ENCODE measurements at places on chromosomes 11 and 22. TPM values are rescaled to one million over a fixed set of nuclear protein-coding genes. Genes with fewer than 3 reads are reported as not detected.

DNA sequence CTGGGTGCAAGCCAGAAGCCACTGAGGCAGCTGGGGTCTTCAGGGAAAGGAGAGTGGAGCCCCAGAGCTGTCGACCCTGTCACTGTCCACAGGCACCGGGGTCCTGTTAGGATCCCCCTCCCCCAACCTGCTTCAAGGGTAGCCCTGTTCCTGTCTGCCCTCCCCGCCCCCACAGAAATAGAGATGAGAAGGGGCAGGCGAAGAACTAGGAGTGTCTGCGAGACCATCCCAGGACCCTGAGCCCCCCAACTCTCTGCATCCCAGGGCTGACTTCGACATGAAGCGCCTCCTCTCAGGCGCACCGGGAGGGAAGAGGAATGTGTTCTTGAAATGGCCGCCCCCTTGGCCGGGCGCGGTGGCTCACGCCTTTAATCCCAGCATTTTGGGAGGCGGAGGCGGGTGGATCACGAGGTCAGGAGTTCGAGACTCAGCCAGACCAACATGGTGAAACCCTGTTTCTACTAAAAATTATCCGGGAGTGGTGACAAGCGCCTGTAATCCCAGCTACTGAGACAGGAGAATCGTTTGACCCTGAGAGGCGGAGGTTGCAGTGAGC, 607 bp upstream of the ZNF70 start:
- no peak for DNase-seq

DNA sequence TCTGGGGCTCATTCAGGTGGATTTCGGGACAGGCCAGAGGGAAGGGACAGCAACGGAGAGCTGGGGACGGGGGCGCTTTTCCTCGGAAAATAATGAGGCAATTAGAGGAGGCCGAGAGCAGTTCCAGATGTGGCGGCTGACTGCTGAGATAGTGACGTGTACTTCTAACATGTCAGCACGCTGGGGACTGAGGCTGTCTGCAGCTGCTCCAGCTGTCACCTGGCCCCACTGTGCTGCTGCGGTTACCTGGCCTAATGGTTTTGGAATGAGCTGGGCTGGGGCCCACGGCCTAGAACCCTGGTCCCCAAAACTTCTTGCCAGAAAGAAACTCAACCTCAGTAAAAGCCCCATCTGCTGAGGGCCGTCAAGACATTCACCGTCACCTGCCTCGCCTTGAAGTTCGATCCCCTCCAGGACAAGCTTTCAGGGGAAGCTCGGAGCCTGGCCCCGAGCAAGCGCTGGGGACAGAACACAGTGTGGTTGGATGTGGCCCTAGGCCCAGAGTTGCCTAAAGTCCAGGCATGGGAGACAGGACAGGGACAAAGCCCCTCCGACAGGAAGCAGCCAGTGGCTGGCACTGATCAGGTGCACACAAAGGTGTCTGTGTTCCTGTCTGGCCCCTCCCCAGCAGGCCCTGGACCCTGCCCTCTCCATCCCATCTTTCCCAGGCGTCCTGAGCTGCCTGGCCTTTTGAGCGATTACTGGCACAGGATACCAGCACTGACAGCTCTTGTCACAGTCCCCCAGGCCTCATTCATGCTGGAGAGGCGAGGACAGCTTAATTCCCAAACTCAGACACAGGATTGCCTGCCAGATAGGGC, 22.1 kb downstream of the RPUSD4 start:
- no peak for DNase-seq

- no peak for DNase-seq
These were observed 12.2 kb downstream of the ANKRD42 start for GRCh38 chr11:83205608-83206185.

DNA sequence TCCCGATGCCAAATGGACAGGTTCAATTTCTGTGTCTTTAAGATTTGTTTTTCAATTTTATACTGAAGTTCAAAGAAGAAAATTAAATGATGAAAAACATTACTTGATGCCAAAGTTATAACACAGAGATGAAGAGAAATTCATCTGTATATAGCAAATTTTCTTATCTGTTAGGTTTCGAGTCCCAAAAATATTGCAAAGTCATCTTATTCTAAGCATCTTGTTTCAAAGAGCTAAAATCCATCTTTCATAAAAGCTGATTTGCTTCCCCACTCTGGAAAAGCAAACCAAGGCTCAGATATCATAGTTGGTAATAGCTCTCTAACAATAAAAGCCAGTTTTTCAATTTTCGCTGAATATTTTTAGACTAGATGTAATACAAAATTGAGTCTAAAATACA, 19.0 kb upstream of the CCDC89 start:
- DNase-seq, result no peak

DNA sequence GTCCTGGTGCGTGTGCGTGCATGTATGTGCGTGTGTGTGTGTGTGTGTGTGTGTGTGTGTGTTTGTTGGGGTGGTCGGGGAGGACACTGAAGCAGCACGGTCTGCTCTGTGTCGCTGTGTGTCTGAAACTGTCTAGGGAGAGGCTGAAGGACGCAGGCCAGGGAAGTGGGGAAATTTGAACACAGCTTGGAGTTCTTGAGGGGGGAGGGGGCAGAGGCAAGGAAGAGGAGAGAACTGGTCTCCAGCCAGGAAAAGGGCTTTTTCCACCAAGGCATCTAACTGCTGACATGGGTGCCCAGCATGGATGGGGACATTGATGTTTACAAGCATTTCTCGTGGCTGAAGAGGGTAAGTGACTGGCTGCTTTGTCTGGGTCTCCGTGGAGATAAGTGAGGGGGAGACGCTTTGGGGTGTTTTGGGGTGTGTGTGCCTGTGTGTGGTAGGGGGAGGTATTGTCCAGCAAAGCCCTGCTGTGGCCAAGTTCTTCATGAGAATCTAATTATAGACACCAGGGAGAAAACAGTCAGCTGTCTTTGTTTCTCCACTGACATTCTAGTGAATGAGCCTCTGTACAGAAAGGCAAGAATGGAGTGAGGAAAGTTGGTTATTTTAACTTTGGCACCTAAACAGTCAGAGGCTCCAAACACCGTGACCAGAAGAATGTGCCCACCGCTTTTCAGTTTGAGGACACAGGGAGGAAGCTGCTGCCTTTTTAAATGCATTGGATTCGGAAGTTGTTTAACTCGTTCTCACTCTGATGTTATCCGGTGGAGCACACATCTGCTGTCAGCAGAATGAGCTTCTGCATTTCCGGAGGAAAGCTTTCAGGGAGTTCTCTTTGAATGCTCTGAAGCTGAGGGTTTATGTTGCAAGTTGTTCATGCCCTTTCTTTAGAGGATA, 63.7 kb downstream of the PPFIBP2 start:
- DNase-seq, result peak; percentile 64

DNA sequence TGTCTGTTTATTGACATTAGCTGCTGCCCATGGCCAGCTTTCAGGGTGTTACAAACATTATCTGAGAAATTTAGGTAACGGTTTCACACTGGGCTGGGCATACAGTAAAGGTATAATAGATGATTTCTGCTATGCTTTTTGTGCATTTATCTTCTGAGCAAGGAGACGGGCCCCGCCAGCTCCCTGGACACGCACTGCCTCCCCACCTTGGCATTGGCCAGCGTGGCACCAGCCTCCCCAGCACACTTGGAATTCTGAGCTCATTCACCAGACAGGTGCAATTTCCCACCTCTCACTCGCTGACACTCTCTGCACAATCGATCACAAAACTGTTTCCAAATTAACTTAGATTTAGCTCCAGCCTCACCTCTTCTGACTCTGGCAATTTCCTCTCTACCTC, 222.8 kb downstream of the CEP164 start:
- DNase-seq, result no peak

DNA sequence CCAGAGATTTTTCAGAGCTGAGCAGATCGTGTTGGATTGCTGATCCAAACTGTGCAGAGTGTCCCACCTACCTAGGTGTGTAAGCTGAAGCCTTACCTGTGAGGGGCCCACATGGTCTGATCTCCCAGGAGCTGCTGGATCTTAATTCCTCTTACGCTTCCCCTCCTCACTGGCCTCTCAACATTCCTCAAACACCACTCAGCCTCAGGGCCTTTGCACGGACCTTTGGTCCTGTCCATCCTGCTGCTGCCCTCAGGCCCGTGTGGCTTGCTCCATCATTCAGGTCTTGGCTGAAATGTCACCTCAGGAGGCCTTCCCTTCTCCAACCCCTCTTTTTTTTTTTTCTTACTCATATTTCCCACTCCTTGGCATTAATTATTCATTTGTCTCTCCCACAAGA, 21.1 kb upstream of the RAB1B start:
- no peak for DNase-seq

GRCh38 chr11:122703541-122704272, 48.2 kb downstream of the UBASH3B start:
- DNase-seq, result no peak

DNA sequence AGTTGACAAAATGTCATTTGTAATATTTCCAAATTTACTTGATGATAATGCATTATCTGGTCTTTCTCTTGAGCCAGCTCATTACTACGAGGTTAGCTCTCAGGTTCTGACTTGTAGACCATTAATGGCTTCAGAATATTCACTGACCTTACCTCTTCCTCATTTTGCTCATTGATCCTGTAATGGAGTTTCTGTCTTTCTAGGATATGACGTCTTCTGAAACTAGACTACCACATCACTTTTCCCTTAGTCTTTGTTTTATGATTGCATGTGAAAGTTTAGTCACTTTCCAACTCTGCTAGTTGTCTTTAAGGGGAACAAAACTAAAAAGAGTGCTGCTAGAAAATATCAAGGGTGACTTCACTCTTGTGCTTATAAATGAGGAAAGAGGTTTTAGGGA, 697.6 kb downstream of the JRKL start:
- DNase-seq, result no peak

GRCh38 chr11:75349521-75350116, 1.8 kb downstream of the ARRB1 start:
- no peak for DNase-seq

- peak; percentile 31 for DNase-seq
These were observed 29.9 kb downstream of the SERPIND1 start for GRCh38 chr22:20803696-20804324.

- no peak for DNase-seq
These were observed 246.2 kb downstream of the CTTN start for GRCh38 chr11:70644343-70645060.

DNA sequence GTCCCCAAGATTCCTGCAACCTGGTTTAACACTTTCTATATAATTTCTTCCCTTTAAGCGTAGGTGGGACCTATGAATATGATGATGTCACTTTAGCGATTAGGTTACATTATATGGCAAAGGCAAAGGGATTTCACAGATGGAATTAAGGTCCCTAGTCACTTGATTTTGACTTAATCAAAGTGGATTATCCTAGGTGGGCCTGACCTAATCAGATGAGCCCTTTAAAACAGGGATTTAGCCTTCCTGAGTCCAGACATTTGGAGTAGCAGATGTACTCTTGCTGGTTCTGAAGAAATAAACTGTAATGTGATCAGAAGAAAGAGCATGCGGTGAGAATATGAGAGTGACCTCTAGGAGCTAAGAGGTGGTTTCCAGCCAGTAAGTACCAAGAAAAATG, 67.8 kb upstream of the LIN7C start:
- DNase-seq, result no peak

GRCh38 chr11:103683576-103683975, 352.9 kb upstream of the DDI1 start:
- peak; percentile 45 for DNase-seq

GRCh38 chr11:18285841-18286240, 19.8 kb downstream of the SAA1 start:
- no peak for DNase-seq

DNA sequence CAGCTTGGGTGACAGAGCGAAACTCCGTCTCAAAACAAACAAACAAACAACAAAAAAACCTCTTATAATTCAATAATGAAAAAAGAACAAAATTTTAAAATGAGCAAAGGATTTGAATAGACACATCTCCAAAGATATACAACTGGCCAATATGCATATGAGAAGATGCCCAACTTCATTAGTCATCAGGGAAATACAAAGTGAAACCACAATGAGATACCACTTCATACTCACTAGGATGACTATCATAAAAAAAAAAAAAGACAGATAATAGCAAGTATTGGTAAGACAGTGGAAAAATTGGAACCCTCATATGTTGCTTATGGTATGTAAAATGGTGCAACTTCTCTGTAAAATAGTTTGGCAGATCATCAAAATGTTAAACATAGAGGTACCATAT, 28.7 kb upstream of the BARX2 start:
- no peak for DNase-seq

- DNase-seq, result no peak
These were observed 899 bp upstream of the KLHDC7B start for GRCh38 chr22:50544746-50545253.

DNA sequence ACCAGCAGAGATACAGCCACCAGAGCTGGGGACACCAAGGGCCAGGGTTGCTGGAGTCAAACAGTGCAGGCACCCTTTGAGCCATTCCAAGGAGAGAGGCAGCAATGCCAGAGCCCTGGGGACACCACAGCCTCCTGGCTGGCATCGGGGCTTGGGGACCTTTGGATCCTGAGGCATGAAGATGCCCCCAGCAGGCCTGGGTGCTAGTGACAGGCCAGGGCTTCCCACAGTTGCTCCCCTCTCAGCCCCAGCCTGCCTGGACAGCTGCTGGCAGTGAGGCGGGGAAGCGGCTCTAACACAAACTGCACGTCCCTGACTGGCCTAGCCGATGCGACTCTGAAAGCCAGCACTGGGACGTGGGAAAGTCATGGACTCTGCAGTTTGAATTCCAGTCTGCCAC, 2.7 kb downstream of the CD5 start:
- no peak for DNase-seq

DNA sequence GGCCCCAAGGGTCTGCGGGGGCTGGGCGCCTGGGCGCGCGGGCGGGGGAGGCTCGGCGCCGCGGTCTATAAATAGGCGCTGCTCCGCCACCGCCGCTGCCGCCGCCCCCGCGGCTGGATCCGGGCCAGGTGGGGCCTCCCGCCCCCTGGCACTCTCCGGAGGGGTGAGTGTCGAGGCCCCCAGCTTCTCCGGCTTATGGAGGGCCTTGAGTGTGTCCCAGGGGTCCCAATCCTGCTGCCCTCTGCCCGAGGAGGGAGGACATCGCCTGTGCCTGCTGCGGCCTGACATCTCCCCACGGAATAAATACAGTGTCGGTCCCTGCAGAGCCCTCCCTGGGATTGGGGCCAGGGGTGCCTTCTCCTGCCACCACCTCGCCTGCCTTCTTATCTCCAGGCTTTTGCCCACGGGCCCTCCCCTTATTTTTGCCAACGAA, 4.3 kb upstream of the GP1BB start:
- DNase-seq, result no peak

GRCh38 chr11:76510060-76511047, 65.5 kb downstream of the EMSY start:
- peak; percentile 51 for DNase-seq

FLRT1 gene
- not detected for total RNA-seq

ZBTB16 gene
- total RNA-seq, result 0.41 TPM

CYTH4 gene
- 0.72 TPM for total RNA-seq

RAB36 gene
- total RNA-seq, result 4.6 TPM

PEX26 gene
- total RNA-seq, result 26.1 TPM

OMP gene
- total RNA-seq, result 1.1 TPM

MUC2 gene
- not detected for total RNA-seq

BTG4 gene
- total RNA-seq, result not detected

C22orf31 gene
- total RNA-seq, result not detected

TEX12 gene
- 0.36 TPM for total RNA-seq

PANX2 gene
- total RNA-seq, result 0.90 TPM

MAPK8IP1 gene
- 8.1 TPM for total RNA-seq

GP1BB gene
- total RNA-seq, result 20.1 TPM
